ENCODE measurements at places on chromosomes 2 and 18.

DNA sequence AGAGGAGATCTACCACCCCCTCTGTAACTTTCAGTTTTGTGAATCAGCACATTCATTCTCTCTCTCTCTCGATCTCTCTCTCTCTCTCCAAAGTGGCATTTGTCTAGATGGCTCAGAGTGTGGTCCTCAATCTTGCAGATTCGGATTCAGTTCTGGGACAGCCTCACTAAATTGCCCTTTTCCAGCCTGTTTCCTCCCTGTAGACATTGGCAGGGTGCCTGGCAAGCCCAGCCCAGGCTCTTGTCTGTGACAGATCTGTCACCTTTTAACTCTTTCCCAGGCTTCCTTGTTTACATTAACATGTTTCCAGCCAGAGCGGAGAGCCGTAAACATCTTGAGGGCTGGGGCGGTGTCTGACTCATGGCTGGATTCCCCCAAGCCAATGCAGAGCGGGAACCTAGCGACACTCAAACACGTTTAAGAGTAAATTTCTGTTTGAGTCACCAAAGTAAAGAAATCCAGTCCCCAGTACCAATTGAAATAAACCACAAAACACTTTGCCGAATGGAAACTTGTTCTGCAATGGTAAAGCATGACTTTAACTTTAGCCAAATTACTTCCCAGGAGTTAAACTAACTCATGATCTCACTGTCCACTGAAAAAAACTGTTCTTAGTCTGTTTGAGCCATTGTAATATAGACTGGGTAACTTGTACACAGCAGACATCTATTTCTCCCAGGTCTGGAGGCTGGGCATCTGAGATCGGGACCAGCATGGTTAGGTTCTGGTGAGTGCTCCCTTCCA lies 6.6 kb upstream of the CYP27C1 start:
- peak; percentile 42 for DNase-seq

- DNase-seq, result no peak
Observed at GRCh38 chr2:37323781-37324535, 675 bp downstream of the PRKD3 start.

DNA sequence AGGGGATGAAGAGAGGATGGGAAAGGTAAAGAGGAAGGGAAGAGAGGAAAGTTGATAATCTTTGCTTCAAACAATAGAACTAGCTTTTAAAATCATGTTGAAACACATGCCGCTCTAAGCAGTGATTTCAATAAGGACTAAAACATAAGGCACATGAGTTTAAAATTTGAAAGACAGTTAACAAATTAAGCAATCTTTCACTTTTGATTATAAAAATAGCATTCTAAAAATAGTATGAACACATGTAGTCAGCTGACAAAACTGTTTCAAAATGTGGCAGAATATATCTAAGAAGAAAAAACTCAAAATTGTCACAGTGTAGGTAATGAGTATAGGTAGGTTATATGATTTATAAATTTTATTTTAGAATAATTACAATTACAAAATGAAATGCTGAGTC lies 25.3 kb downstream of the PSME4 start:
- DNase-seq, result no peak

DNA sequence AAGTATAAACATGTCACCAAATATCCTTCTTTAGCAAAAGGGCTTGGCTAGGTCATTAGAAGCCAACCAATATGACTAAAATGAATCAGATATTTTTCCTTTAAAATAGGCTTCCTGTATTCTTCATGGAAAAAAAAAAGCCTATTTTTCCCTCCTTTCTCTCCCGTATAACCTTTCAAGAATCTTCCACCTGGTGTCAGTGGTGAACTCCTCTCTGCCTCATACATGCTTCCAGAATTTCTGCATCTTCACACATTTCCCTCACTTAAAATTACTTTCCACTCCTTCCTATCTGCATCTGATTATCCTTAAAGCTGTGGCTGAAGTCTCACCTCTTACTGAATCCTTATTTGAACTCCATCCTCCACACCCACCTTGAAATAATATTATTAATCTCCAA lies 116.9 kb upstream of the FANCL start:
- no peak for DNase-seq
